Sciatic nerve (tissue), 2 donors: ENCODE measurements at places on chromosomes 11 and 22. TPM values are rescaled to one million over a fixed set of nuclear protein-coding genes. Genes with fewer than 3 reads are reported as not detected.

GRCh38 chr22:49433717-49434611, 393.7 kb downstream of the BRD1 start:
- DNase-seq: no peak

DNA sequence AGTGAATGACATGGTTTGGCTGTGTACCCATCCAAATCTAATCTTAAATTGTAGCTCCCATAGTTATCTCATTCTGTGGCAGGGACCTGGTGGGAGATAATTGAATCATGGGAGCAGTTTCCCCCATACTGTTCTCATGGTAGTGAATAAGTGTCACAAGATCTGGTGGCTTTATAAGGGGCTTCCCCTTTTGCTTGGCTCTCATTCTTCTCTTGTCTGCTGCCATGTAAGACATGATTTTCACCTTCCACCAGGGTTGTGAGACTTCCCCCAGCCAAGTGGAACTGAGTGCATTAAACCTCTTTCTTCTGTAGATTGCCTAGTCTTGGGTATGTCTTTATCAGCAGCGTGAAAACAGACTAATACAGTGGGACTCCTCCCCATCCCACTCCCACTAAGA, 11.1 kb downstream of the OR5A2 start:
- no peak for DNase-seq

GRCh38 chr22:39449708-39450107, 7.1 kb upstream of the MGAT3 start:
- no peak for DNase-seq

Gene KDM4E
- not detected for total RNA-seq

Gene ROM1
- 15.2 TPM for total RNA-seq

DNA sequence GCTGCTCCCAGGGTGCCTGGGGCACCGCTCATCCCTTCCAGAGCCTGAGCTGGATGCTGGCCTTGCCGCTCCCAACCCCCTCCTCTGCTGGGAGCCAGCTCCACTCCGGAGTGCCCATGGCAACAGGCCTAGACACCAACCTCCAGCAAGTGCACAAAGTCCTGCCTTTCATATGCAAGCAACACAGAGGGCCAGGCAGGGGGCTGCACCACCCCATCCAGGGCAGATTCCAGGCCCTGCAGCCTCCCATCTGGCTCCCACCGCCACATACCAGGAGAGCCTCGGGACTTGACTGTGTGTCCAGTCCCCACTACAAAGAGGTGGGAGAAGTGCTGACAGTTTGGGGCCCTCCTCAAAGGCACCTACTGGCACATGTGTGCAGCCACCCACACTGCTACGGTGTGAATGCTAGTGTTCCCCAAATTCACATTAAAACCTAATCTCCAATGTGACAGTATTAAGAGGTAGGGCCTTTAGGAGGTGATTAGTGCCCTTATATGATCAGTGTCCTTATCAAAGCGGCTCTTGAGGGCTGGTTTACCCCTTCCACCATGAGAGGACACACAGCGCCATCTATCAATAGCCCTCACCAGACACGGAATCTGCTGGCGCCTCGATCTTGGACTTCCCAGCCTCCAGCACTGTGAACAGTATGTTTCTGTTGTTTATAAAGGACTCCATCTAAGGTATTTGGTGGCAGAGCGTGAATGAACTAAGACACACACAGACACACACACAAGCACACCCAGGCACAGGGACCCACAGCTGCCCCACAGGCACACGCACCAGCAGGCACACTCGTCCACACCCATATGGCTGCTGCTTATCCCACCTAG, 16.2 kb downstream of the ARVCF start:
- DNase-seq: no peak

GRCh38 chr11:34640050-34640923, 19.4 kb downstream of the EHF start:
- DNase-seq: no peak

Gene ACO2
- total RNA-seq: 68.0 TPM

DNA sequence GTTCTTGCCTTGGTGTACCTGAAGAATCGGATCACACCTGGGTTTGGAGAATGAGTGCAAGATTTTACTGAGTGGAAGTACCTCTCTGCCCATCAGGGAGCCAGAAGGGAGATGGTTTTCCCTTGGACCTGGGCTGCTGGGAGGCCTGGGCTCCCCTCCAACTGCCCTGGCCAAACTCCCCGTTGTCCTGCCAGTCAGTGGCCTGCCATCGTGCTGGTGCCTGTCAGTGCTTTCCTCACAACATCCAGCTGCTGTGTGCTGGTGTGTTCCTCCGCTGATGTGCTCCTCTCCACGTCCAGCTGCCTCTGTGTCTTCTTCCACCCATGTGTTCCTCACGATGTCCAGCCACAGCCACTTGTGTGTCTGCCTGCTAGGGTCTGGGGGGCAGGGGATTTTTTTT, 87.9 kb upstream of the CLPB start:
- DNase-seq: no peak

DNA sequence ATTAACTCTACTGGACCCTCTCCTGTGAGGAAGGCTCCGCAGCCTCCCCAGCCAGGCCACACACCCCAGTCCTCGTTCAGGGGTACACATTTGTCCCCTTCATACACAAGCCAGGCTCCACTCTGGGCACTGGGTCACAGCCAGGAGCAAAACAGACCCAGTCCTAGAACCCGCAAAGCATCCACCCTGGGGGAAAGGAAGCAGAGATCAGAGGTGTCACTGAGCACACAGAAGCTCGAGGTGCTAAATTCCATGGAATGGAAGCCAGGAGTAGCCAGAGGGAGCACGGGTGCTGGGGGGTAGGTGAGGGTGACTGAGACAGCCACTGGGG, 43.6 kb upstream of the TH start:
- no peak for DNase-seq

- DNase-seq: peak; percentile 39
Measured at GRCh38 chr11:2592559-2593392, 107.0 kb downstream of the KCNQ1OT1 start.

GRCh38 chr11:116189408-116190170, 583.2 kb downstream of the BUD13 start:
- no peak for DNase-seq

GRCh38 chr22:38415046-38415445, 40.0 kb downstream of the KCNJ4 start:
- peak; percentile 45 for DNase-seq

GRCh38 chr11:111975076-111975806, 38.1 kb downstream of the DIXDC1 start:
- DNase-seq: no peak

Gene CNIH2
- 1.3 TPM for total RNA-seq

- no peak for DNase-seq
Measured at GRCh38 chr11:133790995-133791394, 54.3 kb downstream of the SPATA19 start.

Gene LARGE2
- 1.4 TPM for total RNA-seq

DNA sequence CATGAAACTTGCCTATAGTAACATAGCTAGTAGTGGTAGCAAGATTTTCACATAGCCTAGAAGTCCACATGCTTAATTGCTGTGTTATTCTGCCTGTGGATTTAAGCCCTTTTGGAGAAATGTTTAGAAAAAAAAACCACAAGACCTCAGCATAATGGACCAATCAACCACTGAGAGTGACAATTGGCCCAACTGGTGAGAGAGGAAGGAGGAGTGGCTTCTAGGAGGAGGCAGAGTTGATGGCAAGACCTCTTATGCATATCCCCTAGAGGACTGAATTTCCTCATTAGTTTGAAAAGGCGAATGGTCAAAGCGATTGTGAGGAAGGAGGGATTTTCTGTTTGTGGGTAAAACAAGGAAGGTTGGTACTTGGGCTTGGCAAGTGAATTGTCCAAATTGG, 30.6 kb downstream of the NNMT start:
- no peak for DNase-seq

- no peak for DNase-seq
Measured at GRCh38 chr11:87600938-87601337, 563.2 kb downstream of the TMEM135 start.
